ENCODE measurements at places on chromosomes 12 and 14. TPM values are rescaled to one million over a fixed set of nuclear protein-coding genes. Genes with fewer than 3 reads are reported as not detected.

DNA sequence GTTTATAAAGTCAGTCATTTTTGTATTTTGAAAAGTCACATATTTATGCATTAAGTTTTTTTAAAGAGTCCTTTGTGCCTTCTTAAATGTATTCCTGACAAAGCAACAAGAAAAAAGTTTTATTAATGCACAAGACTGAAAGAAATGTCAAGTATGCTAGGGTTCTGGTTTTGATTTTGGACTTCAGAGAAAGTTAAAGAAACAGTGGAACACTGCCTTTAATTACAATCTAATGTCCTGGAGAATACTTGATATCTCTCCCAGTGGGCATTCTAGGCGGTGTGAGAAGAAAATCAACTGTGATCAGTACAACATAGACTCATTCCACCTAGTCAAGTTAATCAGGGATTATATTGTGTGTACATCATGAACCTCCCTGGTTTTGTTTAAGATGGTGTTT lies 49.9 kb downstream of the PRICKLE1 start:
- DNase-seq, result no peak

The LTBR gene
- total RNA-seq, result 1.4 TPM

DNA sequence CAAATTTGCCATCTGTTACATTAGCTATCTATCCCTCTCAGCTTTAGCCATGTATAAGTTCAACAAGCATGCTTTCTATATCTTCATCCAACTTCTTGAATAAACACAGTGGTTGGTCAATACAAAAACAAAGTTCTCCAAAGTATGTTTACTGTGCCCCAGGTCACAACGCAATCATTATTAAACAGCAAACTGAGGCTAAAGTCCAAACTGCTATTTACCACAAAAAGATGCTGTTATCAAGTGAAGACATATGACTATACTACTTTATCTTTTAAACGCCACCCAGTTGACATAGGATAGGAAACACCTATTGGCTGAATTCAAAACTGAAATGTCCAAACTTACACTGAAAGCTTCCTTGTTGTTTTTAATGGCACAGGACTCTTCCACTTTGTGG lies 11.7 kb downstream of the ZCCHC8 start:
- DNase-seq, result no peak

The DEGS2 gene
- total RNA-seq, result 0.28 TPM

- no peak for DNase-seq
Observed at GRCh38 chr12:131167334-131167733, 213.6 kb downstream of the ADGRD1 start.

GRCh38 chr12:31321186-31321896 lies 4.6 kb downstream of the SINHCAF start:
- DNase-seq, result no peak

DNA sequence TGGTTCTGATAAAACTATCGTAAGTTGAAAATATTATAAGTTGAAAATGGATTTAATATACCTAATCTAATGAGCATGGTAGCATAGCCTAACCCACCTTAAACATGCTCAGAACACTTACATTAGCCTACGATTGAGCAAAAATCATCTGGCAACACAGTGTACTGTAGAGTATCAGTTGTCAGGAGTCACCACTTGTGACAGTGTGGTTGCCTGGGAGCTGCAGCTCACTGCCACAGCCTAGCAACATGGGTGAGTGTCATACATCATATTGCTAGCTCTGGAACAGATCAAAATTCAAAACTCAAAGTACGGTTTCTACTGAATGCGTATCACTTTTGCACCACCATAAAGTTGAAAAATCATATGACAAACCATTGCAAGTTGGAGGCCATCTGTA lies 203.5 kb downstream of the ATXN7L3B start:
- DNase-seq, result no peak

GRCh38 chr14:76502638-76503037 lies 126.7 kb downstream of the ESRRB start:
- DNase-seq, result no peak

- no peak for DNase-seq
Observed at GRCh38 chr14:44963775-44964380, 1.9 kb downstream of the TOGARAM1 start.

DNA sequence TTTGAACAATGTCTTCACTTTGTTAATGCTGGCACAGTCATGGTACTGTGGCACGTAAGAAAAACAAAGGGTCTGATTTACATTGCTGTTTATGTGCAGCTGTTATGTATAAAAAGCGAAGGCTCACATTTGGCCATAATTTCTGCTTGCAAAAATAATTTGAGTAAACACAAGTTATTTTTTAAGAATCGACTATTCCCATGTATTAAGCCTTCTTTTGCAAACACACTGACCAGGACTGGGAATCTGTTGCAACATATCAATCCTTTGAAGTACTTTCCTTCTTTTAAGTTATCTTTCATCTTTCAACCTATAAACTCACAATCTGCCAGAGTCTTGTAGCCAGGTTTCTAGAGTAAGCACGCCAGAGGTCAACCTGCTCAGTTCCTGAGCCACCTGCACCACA lies 145.4 kb upstream of the BMP4 start:
- no peak for DNase-seq

DNA sequence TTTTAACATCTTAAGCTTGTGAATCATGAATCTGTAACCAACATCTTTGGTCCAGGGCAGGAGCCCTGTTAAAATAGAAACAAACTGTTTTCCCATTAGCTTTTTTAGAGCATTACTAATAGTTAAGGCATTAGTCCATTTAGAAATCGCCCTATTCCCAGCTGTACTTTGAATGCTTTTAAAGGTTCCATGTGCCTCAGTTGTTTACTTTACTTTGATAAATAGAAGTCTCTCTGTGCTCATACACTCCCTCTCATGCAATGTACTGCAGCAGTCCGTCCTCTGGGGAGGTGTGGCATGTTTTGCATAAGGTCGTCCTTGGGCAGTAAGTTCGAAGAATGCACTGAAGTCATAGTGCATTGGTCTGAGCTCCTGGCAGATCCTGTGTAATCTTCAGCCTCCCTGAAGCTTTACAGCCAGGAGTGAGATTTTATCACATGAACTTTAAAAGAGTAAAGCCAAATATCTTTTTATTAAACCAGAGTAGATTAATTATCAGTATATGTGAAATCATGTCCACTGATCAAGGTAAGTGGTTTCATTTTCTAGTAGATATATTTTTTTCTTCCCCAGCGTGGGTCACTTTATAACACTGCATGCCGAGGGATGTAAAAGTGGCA lies 134.7 kb downstream of the FGD4 start:
- DNase-seq, result no peak

GRCh38 chr14:61887628-61888027 lies 125.4 kb downstream of the SNAPC1 start:
- DNase-seq, result no peak

GRCh38 chr14:106831322-106831720 lies 1304.9 kb downstream of the TMEM121 start:
- DNase-seq, result peak; percentile 72

The EVL gene
- 1,124 TPM for total RNA-seq

The WSCD2 gene
- total RNA-seq, result not detected

DNA sequence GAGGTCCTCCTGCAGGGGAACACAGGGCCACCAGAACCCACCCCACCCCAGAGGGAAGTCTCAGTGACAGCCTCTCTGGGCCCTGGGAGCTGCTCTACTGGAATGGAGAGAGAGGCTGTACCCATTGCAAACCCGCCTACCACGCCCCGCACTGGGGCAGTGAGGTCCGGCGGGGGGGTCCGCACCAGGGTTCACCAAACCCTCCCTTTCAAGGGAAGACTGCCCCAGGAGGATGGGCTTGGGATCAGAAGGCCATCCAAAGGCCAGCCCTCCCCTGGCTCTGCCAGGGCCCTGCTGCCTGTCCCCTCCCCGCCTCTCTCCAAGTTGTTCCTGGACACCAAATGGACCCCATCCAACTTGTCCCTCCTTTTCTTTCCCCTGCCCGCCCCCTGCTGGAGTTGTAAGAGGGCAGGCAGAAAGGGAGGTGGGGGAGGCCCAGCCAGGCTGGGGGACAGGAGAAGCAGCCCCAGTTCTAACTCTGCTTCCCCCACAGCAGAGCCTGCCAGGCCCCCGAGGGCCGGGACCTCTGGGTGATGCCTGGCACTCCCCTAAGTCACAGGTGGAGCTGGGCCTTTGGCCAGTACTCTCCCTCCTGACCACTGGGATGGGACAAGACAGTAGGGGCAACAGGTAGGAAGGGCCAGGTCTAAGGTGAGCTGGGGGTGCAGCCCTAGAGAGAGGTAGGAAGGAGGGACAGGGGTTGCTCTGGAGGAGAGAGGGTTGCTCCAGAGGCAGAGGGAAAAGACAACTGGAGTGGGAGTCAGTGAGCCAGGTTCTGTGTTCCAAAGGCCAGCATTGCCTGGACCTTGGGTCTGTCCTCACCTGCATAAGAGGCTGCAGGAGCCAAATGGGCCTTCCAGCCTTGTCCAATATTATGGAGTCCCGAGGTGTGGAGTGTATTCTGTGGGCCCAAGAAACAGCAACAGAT lies 3.2 kb upstream of the DIO3 start:
- no peak for DNase-seq

DNA sequence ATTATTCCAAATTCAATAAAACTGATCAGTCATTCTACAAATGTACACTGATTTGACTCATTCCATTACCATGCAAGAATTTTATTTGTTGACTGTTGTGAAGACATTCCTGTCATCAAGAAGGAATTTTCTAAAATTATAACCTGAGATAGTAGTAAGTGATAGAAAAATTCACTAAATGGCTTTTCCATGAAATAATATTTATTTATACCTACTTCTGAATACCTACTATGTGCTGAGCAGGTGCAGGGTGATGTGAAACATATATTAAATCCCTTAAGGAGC lies 841.7 kb downstream of the NRXN3 start:
- DNase-seq, result no peak

DNA sequence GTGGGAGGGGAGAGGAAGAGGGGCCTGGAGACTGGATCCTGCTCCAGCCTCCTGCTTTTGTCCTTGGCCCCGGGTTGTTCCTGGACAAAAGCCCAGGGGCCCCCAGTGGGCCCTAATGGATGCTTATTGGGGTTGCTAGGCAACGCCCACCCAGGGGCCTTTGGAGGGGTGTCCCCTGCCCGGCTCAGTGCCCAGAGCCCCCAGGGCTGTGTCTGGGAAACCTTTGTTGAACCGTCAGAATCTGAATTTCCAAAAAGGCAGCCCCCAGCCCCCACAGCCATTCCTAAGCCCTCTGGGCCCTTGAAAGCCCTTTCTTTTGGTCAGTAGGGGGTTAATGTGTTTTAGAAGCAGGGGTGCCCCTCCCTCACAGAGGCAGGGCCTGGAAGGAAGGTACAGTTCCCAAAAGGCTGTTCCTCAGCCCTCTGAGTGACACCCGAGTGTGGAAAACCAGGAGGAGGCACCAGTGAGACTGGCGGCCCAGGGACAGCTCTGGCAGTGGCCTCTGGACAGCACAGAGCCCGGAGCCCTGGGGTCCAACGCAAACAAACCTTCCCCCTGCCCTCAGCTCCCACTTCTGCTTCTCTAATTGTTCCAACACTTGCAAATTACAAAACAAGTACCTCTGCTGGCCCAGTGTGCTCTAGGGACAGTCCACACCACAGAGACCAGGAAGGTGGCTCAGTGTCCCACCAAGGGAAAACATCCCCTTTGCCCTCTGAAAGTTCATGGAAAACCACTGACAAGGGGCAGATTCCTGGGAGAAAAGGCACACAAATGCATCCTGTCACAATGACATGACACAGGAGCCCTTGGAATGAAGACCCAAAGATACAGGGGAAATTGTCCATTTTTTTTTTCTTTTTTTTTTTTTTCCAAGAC lies 19.4 kb downstream of the HHIPL1 start:
- no peak for DNase-seq

- DNase-seq, result no peak
Observed at GRCh38 chr12:46722394-46723185, 103.2 kb downstream of the SLC38A4 start.

GRCh38 chr12:124906606-124907261 lies 7.7 kb downstream of the UBC start:
- DNase-seq, result peak; percentile 63

GRCh38 chr14:71588576-71589215 lies 343.5 kb upstream of the RGS6 start:
- DNase-seq, result no peak
